ENCODE measurements at places on chromosomes 6 and 20.

DNA sequence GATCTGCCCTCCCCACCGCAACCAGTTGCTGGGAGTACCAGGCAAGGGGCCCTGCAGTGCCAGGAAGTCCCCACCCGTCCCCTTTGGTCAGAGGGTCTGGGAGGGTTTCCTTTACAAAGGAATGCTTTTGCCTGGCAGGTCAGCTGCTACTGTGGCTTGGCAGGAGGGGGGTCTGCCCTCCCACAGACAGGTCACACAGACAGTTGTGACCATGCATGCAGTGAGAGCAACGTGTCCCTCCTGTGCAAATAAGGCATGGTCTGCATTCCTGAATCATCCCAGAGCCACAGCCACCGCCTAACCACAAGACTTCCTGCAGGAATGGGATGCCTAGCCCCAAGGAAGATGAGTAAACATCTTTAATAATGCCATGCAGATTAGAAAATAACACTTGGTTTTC lies 439 bp upstream of the F13A1 start:
- no peak for DNase-seq
- peaks cover 34% of the 10 kb centered on the region for H3K27me3 ChIP-seq
- no peaks in the 10 kb centered on the region for H3K4me1 ChIP-seq
- H3K4me3 ChIP-seq = no peak overlapping the region

DNA sequence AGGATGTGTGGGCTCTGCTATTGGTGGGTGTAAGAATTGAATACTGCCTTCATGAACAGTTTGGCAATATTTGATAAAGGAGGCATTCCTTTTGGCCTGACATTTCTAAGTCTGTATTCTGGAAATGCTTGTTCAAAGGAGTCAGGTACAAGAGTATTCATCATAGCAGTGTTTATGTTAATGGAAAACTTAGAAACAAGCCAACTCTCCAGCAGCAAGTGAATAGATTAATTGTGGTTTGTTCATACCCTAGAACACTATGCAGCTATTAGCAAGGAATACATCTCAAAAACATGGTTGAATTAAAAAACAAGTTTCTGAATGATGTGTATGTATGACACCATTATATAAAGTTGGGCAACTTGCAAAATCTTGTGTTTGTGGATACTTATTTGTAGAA lies 195.8 kb downstream of the ZFAND3 start:
- peaks cover 40% of the 10 kb centered on the region for H3K4me1 ChIP-seq
- no peak overlapping the region for H3K27ac ChIP-seq
- no peak for DNase-seq
- no peaks in the 10 kb centered on the region for H3K36me3 ChIP-seq

DNA sequence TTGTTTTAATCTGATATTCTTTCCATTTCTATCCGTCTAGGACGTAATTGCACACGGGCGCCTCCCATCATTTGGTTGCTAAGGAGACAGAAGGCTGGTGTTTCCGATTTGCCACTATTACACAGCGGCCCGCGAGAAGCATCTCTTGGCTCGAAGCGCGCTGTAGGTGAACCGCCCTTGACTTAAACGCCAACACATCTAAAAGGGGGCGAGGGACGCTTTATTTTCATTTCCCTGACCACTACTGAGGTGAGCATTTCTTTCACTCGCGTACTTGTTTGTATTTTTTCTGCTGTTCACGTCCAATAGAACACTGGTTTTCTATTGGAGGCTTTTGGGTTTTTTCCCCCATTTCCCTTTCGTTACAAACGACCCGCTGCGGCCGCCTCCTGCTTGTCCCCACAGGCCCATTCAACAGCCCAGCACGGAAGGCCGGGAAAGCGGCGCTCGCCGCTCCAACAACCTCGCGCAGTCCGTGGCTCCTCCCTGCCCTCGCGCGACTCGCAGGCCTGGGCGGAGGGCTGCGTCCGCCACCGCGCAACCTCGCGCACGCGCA lies 505 bp upstream of the WRNIP1 start:
- H3K27me3 ChIP-seq = no peaks in the 10 kb centered on the region
- H3K4me3 ChIP-seq = peak overlapping the region; percentile 51
- no peaks in the 10 kb centered on the region for H3K4me1 ChIP-seq
- H3K36me3 ChIP-seq = no peaks in the 10 kb centered on the region
- H3K27ac ChIP-seq = peak overlapping the region; percentile 89

DNA sequence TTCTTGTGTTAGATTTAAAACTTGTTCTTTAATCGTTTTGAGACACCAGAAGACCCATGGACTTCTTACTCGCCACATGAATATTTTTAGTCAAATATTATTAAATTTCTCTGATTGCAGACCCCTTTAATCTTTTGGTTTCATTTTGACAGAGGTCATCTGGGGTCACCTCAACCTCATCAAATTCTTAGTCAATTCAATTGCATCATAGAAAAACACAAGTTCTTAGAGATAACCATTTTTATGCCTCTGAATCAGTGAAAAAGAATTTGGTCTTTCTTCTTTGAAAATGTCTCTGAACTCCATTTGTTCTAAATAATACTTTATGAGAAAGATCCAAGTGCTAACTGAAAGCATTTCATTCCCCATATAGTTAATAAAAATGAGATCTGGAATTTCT lies 55.2 kb upstream of the CBLN4 start:
- no peaks in the 10 kb centered on the region for H3K4me1 ChIP-seq
- no peak overlapping the region for H3K4me3 ChIP-seq
- no peak for DNase-seq

DNA sequence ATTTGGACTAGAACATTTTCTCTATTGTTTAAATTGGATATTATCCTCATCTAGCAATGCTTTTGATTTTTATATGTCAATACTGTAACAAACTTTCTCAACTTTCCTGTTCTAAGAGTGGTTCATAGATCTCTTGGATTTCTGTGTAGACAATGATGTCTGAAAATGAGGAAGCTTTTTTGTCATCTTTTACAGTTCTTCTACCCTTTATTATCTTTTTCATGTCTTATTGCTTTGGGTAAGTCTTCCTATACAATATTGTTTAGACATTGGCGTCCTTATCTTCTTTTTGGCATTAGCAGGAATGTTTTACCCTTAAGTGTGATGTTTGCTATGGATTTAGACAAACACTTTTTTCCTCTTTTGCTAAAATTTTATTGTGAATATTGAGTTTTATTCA lies 91.5 kb upstream of the MTHFD1L start:
- H3K4me1 ChIP-seq = no peaks in the 10 kb centered on the region
- no peak overlapping the region for H3K4me3 ChIP-seq
- no peak for DNase-seq
- no peaks in the 10 kb centered on the region for H3K36me3 ChIP-seq

DNA sequence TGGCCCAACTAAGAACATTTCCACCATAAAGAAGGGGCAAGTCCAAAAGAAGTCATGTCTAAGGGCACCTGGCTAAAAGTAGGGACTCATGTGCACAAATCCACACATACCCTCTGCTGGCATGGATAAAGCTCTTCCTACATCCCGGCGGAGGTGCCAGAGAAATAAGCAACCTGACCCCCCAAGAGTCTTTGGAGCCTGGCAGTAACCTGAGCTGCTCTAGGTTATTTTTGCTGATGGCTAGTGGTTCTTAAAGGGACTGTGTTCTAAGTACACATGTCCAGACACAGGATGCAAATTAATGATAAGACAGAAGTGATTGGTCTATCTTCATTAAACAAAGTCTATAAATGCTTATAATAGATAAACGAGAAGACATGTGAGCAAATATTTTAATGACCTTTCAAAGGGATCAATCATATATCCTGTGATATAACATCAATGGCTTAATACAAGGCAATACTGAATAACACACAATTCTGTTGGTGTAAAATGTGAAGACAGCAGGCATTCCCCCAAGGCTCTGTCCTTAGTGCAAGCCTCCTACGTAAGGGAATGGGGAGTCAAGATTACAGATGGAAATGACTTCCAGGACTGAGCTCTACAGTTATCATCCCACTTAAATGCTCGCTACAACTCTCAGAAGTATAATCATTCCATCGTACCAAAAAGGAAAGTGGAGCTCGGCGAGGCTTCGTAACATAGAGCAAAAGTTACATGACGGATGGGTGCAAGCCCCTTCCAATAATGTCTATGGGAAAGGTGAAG lies 52.5 kb downstream of the HIVEP2 start:
- H3K4me1 ChIP-seq = peaks cover 7% of the 10 kb centered on the region
- no peak overlapping the region for H3K4me3 ChIP-seq
- no peak for DNase-seq
- no peaks in the 10 kb centered on the region for H3K36me3 ChIP-seq
- no peak overlapping the region for H3K27ac ChIP-seq
- no peaks in the 10 kb centered on the region for H3K27me3 ChIP-seq

DNA sequence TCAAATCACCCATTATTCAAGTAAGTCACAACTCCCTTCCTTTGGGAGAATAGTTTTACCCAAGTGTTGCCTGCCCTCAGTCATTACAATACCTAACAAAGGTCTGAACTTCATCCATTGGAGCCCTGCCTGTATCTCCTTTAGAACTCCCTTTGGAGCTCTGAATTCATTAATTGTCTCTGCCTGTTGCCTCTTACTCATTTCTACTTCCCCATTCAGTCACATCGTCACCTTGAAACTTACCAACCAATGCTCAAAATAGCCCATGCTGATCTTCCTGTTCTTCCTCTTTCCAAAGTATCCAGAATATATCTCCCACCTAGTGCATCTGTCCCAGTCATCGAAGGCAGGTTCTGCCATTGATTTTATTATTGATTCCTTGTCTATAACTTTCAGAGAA lies 120.7 kb upstream of the ADGRF1 start:
- no peaks in the 10 kb centered on the region for H3K27me3 ChIP-seq
- no peak overlapping the region for H3K4me3 ChIP-seq
- H3K4me1 ChIP-seq = peaks cover 14% of the 10 kb centered on the region
- DNase-seq = no peak

- H3K4me1 ChIP-seq = no peaks in the 10 kb centered on the region
- H3K27ac ChIP-seq = no peak overlapping the region
- no peak for DNase-seq
Measured at GRCh38 chr6:96469312-96469711, 52.3 kb upstream of the UFL1 start.

GRCh38 chr20:9506964-9507369 lies 7.4 kb upstream of the LAMP5 start:
- peaks cover 16% of the 10 kb centered on the region for H3K4me1 ChIP-seq
- H3K27me3 ChIP-seq = peaks cover 69% of the 10 kb centered on the region
- no peak overlapping the region for H3K27ac ChIP-seq

DNA sequence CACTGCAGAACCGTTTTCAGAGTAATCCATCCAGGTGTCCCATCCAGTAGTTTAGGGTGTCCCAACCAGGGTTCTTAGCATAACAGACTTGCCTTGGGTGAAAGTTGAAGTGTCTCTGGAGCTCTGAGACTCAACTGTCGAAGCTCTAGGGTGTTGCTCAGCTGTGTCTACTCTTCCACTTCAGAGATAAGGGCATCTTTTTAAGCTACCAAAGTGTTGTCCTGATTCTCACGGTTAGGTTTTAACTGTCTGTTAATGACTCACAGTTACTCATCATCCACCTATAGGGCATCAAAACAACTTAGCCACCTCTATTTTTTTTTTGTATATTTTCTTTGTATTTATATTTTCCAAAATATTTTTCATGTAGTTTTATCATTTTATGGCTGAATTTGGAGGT lies 36.9 kb upstream of the TBX18 start:
- no peaks in the 10 kb centered on the region for H3K27me3 ChIP-seq
- no peak for DNase-seq
- no peaks in the 10 kb centered on the region for H3K4me1 ChIP-seq
- H3K27ac ChIP-seq = no peak overlapping the region

- no peak overlapping the region for H3K4me3 ChIP-seq
- no peaks in the 10 kb centered on the region for H3K27me3 ChIP-seq
- H3K4me1 ChIP-seq = no peaks in the 10 kb centered on the region
- H3K36me3 ChIP-seq = no peaks in the 10 kb centered on the region
Measured at GRCh38 chr6:146944809-146945208, 259.4 kb upstream of the STXBP5 start.

DNA sequence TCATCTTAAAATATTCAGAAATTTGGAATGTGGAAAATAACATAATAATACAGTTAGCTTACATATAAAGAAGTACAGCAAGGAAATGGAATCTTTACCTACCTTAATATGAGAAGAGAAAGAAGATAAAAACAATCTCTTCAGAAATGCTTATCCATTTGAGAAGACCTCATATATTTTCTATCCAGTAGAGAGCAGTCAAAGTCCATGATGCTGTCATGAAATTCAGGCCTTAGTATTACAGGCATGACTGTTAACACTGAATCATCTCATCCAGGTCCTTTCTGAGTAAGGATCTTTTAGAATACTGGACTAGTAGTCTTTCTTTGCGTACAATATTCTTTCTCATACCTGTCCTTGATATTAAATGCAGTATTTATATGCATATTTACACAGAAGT lies 713.4 kb downstream of the CD109 start:
- no peak for DNase-seq
- H3K27ac ChIP-seq = no peak overlapping the region
- H3K4me1 ChIP-seq = no peaks in the 10 kb centered on the region
- H3K4me3 ChIP-seq = no peak overlapping the region
- no peaks in the 10 kb centered on the region for H3K36me3 ChIP-seq

DNA sequence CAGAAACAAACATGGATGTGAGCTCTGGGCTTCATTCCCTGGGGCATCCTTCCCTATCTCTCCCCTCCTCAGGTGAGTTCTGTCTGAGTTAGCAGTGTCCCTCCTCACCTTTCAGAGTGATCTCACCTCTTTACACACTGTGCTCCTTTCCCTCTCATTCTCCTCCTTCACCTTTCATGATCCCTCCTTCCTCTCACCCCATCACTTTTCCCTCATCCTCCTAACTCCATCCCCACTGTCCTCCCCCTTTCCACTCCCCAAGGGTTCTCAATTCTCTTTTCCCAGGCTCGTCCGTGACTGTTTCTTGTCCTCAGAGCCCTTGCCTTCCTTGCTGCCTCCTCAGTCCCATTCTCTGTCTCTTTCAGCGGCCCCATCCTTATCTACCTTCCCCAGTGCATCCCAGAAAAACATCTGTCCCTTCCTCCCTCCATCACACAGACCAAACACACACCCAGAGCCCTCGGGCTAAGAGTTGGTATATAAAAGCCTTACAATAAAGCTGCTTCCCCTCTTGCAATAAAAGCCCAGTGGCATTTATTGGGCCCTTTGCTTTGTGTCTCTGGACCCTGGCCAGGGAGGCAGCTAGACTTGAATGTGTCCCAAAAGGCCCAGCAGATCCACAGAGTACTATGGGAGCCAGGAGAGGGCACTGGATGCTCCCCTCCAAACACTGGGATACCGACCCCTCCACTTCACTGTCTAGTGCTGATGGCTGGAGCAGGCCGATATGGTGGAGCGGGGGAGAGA lies 1.9 kb downstream of the RNF39 start:
- peaks cover 94% of the 10 kb centered on the region for H3K27me3 ChIP-seq
- H3K4me1 ChIP-seq = no peaks in the 10 kb centered on the region
- no peak for DNase-seq
- H3K27ac ChIP-seq = no peak overlapping the region

DNA sequence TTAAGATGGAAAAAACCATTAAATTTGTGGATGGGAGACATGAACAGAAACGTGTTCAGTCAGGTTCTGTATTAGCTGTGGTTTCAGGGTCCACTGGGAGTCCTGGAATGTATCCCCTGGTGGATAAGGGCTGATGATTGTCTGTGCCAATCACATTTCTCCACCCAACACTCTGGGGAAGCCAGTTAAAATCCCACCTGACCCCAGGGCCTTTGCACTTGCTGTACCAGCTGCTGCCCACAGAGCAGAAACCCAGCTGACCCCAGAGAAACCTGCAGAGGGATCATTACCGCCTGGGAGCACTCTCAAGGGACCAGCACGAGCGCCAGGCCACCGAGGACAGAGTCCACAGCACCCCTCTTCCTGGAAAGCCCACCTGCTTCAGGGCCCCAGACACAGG lies 260.7 kb downstream of the PREX1 start:
- no peaks in the 10 kb centered on the region for H3K27me3 ChIP-seq
- H3K4me1 ChIP-seq = no peaks in the 10 kb centered on the region
- no peak overlapping the region for H3K4me3 ChIP-seq
- no peak overlapping the region for H3K27ac ChIP-seq
- H3K36me3 ChIP-seq = no peaks in the 10 kb centered on the region
- DNase-seq = no peak

- H3K27ac ChIP-seq = no peak overlapping the region
- no peak for DNase-seq
- peaks cover 3% of the 10 kb centered on the region for H3K4me1 ChIP-seq
- H3K27me3 ChIP-seq = no peaks in the 10 kb centered on the region
Measured at GRCh38 chr20:20085071-20085470, 32.7 kb downstream of the CFAP61 start.

All from sigmoid colon (tissue), 7 donors.